GM10248 (cell line): ENCODE measurements at places on chromosomes 5 and 9.

- no peak for DNase-seq
Observed at GRCh38 chr9:95268681-95269080, 48.8 kb downstream of the FANCC start.

GRCh38 chr9:130526193-130526853, 53.1 kb upstream of the FUBP3 start:
- DNase-seq, result no peak

DNA sequence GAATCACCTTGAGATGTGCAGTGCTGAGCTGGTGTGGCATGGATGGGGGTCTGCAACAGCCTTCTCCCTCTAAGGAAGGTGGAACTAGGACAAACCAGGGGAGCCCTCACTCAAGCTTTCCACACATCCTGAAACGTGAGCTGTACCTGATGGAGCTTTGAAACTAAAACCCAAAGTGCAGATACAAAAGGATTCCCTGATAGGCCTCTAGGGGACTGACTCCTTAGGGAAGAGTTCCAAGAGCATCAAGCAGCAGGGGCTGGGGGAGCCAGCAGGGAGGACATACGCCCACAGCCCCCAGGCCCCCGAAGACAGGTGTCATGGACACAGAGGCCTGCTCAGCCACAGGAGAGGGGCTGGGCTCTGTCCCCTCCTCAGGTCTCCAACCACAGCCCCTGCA, 17.7 kb downstream of the ARHGEF37 start:
- no peak for DNase-seq

GRCh38 chr5:19886123-19886917, 101.7 kb downstream of the CDH18 start:
- no peak for DNase-seq
